ENCODE measurements at places on chromosomes 7 and 10.
A peak's percentile ranks its signal among the peaks of the same experiment; 100 is the strongest.

GRCh38 chr10:37643187-37643586 lies 214.2 kb downstream of the ZNF248 start:
- no peak for DNase-seq
- no peaks in the 10 kb centered on the region for H3K4me1 ChIP-seq
- no peak overlapping the region for H3K4me3 ChIP-seq

GRCh38 chr7:1013581-1013980 lies 30.6 kb downstream of the CYP2W1 start:
- peaks cover 17% of the 10 kb centered on the region for H3K4me1 ChIP-seq
- no peak overlapping the region for H3K27ac ChIP-seq
- DNase-seq, result no peak
- H3K36me3 ChIP-seq, result peaks cover 3% of the 10 kb centered on the region
- no peak overlapping the region for H3K4me3 ChIP-seq
- H3K27me3 ChIP-seq, result no peaks in the 10 kb centered on the region

- peaks cover 80% of the 10 kb centered on the region for H3K36me3 ChIP-seq
- H3K27me3 ChIP-seq, result no peaks in the 10 kb centered on the region
- H3K4me3 ChIP-seq, result no peak overlapping the region
Observed at GRCh38 chr7:152180587-152180986, 155.1 kb downstream of the GALNT11 start.

DNA sequence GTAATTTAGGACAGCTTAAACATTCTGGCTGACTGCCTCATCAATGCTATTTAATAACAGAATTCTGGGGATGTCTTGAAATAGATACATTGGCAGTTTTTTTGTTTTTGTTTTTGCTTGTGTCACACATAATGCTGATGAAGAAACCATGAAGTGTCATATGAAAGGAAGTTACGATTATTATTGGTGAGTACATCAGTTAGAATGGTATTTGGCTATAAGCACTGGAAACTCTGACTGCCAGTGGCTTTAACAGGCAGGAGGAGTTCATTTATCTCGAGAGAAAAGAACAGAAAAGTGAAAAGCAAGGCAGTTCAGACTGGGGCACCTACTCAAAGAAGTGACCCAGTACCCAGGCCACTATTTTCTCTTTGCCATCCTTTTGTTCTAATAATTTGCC lies 18.1 kb downstream of the LSM8 start:
- H3K27me3 ChIP-seq, result no peaks in the 10 kb centered on the region
- no peak overlapping the region for H3K4me3 ChIP-seq
- no peaks in the 10 kb centered on the region for H3K36me3 ChIP-seq

DNA sequence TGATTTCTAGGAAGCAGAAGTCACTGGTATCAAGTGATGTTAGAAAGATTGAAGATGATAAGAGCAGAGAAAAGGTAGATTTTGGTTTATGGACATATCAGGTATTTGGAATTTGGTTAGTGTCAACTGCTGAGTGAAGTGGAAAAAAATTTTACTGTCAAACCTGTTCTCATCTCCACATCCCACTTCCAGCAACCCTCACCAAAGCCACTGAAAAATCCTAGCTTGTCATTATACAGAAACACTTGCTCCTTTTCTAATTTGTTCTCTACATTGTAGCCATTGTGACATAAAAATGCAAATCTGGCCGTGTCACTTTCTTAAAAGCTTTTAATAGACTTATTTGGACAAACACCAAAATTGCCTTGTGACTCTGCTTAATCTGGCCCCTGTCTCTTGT lies 54.0 kb downstream of the TRIM24 start:
- no peak overlapping the region for H3K27ac ChIP-seq
- DNase-seq, result no peak
- no peaks in the 10 kb centered on the region for H3K27me3 ChIP-seq
- H3K4me3 ChIP-seq, result no peak overlapping the region

GRCh38 chr7:43921423-43921822 lies 4.8 kb upstream of the UBE2D4 start:
- peaks cover 5% of the 10 kb centered on the region for H3K4me1 ChIP-seq
- H3K27ac ChIP-seq, result no peak overlapping the region
- H3K36me3 ChIP-seq, result peaks cover 7% of the 10 kb centered on the region
- H3K4me3 ChIP-seq, result no peak overlapping the region
- H3K27me3 ChIP-seq, result no peaks in the 10 kb centered on the region

DNA sequence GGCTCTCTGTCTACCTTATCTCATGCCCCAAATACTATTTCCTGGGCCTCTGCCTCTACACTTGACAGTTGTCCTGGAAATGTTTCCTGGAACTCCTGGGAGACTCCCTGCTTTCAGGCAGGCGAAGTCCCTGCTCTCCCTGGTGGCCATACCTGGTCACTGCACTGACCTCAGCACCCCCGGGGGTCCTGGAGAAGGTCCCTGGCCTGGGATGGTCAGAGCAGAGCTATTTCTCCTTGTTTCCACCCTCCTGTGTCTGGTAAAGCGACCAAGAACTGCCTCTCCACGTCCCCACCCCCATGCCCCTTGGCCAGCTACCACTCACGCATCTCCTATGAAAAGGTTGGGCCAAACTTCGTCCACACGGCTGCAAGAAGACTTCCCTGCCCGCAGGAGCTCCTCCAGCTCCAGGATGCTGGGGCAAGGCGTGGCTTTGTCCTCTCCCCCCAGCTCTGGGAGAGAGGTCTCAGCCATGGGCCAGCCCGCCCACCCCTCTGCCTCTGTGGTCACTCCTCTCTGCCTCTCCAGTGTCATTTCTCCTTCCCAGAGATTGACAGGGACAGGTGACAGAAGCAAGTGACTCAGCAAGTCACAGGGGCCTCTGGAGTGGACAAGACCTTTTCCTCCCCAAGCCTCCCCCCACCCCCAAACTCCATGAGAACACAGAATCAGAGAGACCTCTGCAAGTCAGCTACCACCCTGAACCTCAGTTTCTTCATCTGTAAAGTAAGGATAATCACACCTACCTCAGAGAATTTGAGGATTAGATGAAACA lies 2.6 kb upstream of the SAMD8 start:
- H3K4me3 ChIP-seq, result no peak overlapping the region
- no peak for DNase-seq

GRCh38 chr10:124713679-124714255 lies 30.4 kb downstream of the FAM53B start:
- H3K4me3 ChIP-seq, result peak overlapping the region; percentile 21
- H3K36me3 ChIP-seq, result no peaks in the 10 kb centered on the region
- peaks cover 96% of the 10 kb centered on the region for H3K4me1 ChIP-seq

- H3K4me3 ChIP-seq, result no peak overlapping the region
- no peaks in the 10 kb centered on the region for H3K4me1 ChIP-seq
- no peaks in the 10 kb centered on the region for H3K36me3 ChIP-seq
- no peak for DNase-seq
Observed at GRCh38 chr10:95573527-95573926, 12.4 kb upstream of the SORBS1 start.

- H3K4me3 ChIP-seq, result no peak overlapping the region
- no peaks in the 10 kb centered on the region for H3K27me3 ChIP-seq
- no peaks in the 10 kb centered on the region for H3K4me1 ChIP-seq
- DNase-seq, result no peak
- H3K27ac ChIP-seq, result no peak overlapping the region
- H3K36me3 ChIP-seq, result no peaks in the 10 kb centered on the region
Observed at GRCh38 chr10:132904181-132904813, 38.1 kb downstream of the CFAP46 start.

DNA sequence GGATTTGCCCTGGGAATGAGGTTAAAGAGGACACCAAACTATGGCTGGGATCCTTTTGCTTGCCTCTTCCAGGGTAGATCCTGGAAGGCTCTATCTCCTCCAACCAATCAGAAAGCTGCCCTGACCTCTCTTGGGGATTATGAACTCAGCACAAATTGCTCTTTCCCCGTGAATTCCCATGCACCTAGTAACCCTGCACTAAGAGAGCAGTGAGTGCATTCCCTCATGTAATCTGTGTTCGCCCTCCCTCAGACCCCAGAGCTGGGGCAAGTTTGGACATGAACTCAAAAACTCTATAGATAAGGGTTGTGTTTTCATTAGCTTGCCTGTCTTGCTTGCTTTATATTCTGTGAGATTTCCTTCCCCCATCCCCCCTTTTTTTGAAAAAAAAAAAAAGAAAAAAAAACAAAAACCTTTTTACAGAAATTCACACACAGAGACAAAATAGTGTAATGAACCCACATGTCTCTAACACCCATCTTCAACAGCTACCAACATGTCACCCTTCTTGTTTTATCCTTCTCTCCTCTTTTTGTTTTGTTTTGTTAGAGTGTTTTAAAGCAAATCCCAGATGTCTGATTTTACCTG lies 225.5 kb upstream of the TCF7L2 start:
- no peak overlapping the region for H3K27ac ChIP-seq
- no peaks in the 10 kb centered on the region for H3K27me3 ChIP-seq
- no peak overlapping the region for H3K4me3 ChIP-seq
- no peak for DNase-seq

- H3K27me3 ChIP-seq, result peaks cover 20% of the 10 kb centered on the region
- H3K27ac ChIP-seq, result no peak overlapping the region
- no peak for DNase-seq
- no peaks in the 10 kb centered on the region for H3K4me1 ChIP-seq
- H3K36me3 ChIP-seq, result no peaks in the 10 kb centered on the region
Observed at GRCh38 chr7:150830937-150831336, 21.4 kb upstream of the AOC1 start.

DNA sequence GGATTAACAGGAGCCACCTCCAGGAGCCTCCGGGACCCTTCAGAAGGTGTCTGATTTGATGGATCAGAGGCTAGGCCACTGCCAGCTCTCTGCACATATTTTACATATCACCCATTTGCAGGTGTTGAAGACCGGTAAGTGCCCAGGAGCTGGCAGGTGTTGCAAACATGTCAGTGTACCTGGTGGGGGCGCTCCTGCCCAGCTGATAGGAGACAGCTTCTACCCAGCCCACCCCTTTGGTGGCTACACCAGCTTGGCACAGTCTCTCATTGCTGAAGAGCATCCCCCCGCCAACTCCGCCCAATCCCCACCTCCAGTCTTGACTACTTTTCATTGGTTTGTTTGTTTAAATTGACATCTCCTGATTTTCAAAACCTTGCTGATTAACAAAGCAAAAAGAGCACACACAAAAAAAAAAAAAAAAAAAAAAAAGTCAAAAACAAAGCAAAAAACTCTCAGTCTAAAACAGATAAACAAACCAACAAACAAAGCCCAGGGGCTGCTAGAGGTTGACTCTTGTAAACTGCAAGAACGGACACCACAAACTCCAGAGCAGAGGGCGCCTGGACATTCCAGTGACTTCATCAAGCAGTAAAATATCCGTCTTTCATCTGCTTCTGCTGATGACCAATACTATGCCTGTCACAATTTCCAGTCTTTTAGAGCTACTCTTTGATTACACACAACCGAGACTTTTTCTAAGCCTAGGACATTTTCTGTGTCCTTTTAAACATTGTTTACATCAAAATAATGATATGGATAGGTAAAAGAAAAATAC lies 275.3 kb downstream of the NRG3 start:
- H3K4me1 ChIP-seq, result no peaks in the 10 kb centered on the region
- no peak overlapping the region for H3K27ac ChIP-seq
- H3K36me3 ChIP-seq, result no peaks in the 10 kb centered on the region
- no peak for DNase-seq
- H3K27me3 ChIP-seq, result no peaks in the 10 kb centered on the region

DNA sequence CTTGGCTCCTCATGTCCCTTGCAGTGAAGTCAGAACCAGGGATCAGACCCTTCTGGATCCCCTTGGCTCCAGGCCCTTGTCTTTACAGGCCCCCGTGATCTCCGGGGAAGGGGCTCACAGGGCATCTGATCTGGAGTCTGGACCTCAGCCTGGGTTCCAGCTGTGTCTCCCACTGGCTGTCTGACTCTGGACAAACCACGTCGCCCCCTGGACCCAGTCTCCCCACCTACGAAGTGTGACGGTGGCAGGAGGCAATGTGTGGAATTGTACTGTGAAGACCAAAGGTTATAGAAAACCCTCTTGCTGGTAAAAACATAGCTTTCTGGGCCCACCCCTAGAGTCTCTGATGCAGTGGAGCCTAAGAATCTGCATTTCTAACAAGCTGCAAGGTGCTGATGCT lies 15.5 kb upstream of the C10orf71 start:
- H3K27ac ChIP-seq, result no peak overlapping the region
- no peak overlapping the region for H3K4me3 ChIP-seq
- DNase-seq, result no peak
- H3K4me1 ChIP-seq, result no peaks in the 10 kb centered on the region

- no peaks in the 10 kb centered on the region for H3K36me3 ChIP-seq
- H3K27ac ChIP-seq, result no peak overlapping the region
- H3K4me3 ChIP-seq, result no peak overlapping the region
- DNase-seq, result peak; percentile 85
- no peaks in the 10 kb centered on the region for H3K27me3 ChIP-seq
Observed at GRCh38 chr7:44921607-44922350, 36.4 kb upstream of the PURB start.

- H3K4me1 ChIP-seq, result no peaks in the 10 kb centered on the region
- DNase-seq, result no peak
- H3K27ac ChIP-seq, result no peak overlapping the region
- no peak overlapping the region for H3K4me3 ChIP-seq
- H3K36me3 ChIP-seq, result no peaks in the 10 kb centered on the region
Observed at GRCh38 chr10:14691359-14691758, 83.3 kb downstream of the FAM107B start.

GRCh38 chr7:50531401-50531911 lies 33.7 kb downstream of the DDC start:
- H3K36me3 ChIP-seq, result no peaks in the 10 kb centered on the region
- peaks cover 4% of the 10 kb centered on the region for H3K4me1 ChIP-seq
- H3K27me3 ChIP-seq, result peaks cover 6% of the 10 kb centered on the region
- DNase-seq, result no peak
- H3K27ac ChIP-seq, result no peak overlapping the region
- no peak overlapping the region for H3K4me3 ChIP-seq

GRCh38 chr10:6260843-6261242 lies 58.1 kb downstream of the PFKFB3 start:
- no peaks in the 10 kb centered on the region for H3K4me1 ChIP-seq
- no peaks in the 10 kb centered on the region for H3K27me3 ChIP-seq
- no peak overlapping the region for H3K27ac ChIP-seq
- no peak overlapping the region for H3K4me3 ChIP-seq
- H3K36me3 ChIP-seq, result no peaks in the 10 kb centered on the region
- DNase-seq, result no peak

DNA sequence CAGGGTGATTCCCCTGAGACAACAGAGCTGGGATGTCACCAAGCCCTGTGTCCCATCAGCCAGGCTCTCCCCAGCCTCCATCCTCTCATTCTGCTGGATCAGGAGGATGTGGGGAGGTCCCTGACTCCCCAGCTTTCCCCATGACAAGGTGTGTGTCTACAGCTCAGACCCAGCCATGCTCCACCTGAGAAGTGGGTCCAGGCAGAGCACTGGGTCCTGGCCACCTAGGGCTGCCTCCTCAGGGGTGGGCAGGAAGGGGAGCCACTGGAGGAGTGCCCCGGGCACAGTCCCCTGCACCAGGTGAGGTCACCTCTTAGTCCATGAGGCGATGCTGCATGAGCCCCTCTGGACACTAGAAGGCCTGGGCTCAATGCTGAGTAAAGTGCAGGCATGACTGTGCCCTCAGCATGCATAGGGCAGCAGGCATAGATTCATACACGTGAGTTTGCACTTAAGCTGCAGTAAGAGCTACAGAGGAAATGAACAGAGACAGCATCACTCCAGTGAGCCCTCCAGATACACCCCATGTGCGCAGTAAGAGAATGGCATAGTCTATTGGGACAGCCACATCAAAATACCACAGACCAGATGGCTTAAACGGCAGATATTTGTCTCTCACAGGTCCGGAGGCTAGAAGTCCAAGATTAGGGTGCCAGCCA lies 48.3 kb downstream of the ALOX5 start:
- no peaks in the 10 kb centered on the region for H3K27me3 ChIP-seq
- no peak overlapping the region for H3K4me3 ChIP-seq
- no peak overlapping the region for H3K27ac ChIP-seq
- H3K36me3 ChIP-seq, result no peaks in the 10 kb centered on the region
- peaks cover 6% of the 10 kb centered on the region for H3K4me1 ChIP-seq
